ENCODE measurements at places on chromosomes 1 and 21.

DNA sequence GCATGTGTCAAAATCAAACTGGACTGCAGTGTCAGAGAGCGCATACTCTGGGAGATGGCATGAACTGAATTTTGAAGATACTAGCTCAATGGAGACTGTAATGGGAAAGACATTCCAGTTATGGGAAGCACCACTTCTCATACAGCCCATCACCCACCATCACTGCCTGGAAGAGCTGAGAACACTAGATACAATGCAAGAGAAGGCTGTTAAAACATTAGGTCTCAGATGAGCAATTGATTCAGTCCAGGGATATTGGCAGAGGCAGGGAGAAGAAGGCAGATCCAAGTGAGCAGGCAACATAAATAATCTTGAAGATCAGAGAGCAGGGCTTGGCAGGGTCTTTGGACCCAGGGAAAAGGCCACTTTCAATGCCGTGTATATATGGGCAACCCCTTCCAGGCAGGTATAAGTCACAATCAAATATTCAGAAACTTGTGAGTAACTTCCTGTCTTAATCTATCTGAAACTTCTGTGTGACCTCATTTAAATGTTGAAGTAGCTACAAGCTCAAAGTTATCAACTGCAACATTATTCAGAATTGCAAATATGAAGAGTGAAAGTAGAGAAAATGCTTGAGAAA, 290.3 kb upstream of the SGIP1 start:
- no peak for DNase-seq

- no peak for DNase-seq
Measured at GRCh38 chr1:110880708-110881374, 7.9 kb downstream of the CD53 start.

DNA sequence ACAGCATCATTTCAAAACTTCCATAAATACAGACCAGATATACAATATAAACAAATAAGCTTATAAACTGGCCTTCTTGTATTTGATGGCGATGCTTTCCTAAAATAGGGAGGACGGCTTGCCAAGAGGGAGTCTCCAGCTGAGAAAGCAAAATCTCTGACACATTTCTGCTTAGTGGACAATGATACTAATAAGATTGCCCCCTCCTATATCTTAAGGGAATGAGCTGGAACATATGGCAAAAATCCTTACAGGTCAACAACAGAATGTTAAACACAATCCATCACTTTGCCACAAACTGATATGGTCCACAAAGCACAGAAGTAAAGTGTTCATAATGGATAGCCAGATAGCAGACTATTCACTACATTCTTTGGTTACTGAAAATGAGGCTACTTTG, 7.1 kb upstream of the GADD45A start:
- DNase-seq: no peak

DNA sequence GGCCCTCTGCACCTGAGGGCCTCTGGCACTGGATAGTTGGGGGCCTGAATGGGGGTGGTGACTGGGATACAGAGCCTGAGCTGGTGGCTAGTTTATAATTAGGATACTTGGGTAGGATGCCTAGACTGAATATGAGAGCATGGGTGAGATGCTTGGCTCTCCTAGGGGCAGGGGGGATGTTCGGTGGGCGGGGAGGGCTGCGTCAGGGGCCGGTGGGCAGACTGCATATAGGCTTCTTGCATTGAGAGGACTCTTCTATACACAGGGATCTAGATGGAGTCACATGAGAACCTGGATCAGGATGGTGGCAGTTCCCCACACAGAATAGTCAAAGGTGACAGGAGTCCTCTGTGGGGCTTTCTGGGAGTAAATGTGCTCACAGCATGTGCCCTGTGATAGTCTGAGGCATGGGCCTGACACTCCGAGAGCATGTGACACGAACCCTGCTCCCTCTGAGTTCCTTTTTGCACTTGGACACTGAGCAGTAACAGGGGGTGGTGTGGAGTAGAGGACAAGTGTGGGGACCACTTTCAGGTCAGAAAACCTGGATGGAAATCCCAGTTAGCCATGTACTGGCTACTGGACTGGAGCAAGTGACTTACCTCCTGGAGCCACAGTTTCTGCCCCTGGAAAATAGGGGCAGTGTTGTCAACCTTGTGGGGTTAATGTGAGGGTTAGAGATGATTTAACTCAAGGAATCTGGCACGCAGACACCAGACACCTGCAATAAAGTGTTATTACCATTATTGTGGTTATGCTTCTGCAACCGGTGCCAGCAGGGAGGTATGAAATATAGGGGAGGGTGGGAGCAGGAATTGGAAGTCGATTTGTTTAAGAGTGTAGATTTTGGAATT, 2.2 kb downstream of the MAP7D1 start:
- no peak for DNase-seq

DNA sequence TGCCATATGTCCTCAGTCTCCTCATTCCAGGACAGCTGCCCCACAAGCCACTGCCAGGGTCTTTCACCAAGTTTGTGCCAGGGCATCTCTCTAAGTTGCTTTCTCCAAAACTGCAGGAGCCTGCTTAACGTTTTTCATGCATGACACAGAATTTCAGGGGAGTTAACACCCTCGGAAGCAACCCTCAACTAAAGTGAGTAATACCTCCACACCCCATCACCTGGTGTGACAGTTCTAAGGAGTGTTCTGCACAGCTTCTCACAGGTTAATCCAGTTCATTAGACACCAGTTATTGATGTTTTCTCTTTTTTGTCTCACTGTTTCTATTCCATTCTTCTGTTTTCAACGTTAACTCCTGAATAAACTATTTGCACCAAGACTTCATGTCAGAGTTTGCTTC, 115.0 kb downstream of the BACH1 start:
- DNase-seq: no peak

DNA sequence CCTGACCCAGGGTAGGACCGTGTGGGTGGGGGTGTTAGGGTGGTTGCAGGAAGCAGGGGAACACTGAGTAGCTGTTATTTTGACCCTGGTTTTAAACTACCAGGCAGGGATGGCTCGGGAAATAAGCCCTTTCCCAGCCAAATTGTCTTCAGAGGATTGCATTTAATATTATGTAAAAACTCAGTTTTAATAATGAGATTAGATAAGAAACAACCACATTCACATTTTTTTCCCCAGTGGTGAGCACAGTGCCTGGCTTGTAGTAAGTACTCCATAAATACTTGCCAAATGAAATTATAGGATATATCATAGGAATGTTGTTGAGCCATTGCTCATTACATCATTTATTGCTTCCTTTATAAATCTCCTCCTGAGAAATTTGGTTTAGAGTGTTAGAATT, 3.1 kb upstream of the ACP6 start:
- no peak for DNase-seq

Measured in endodermal cell (in vitro differentiated cells).